ENCODE measurements at places on chromosomes 3 and 15.

DNA sequence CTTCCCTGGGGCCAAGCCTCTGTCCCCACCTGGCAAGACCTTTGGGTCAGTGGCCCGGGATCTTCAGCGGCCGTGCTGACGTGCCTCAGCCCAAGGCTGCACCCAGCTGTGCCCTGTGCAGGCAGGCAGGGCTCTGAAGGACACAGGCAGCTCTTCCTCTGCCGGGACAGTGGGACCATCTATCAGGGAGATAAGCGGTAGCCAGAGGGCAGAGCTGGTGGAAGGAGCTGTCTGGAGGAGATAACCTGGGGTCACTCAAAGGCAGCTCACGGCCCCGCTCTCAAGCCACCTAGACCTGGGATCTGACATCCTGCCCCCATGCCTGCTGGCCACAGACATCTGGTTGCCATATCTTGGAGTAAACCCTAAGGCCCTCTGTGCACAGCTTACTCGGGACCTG lies 27.3 kb downstream of the DUSP7 start:
- no peak overlapping the region for H3K4me3 ChIP-seq
- no peaks in the 10 kb centered on the region for H3K27me3 ChIP-seq
- peak; percentile 48 for DNase-seq
- H3K4me1 ChIP-seq: peaks cover 18% of the 10 kb centered on the region

GRCh38 chr3:120449701-120450599 lies 842 bp downstream of the FSTL1 start:
- peak; percentile 57 for DNase-seq
- H3K36me3 ChIP-seq: no peaks in the 10 kb centered on the region
- H3K27me3 ChIP-seq: no peaks in the 10 kb centered on the region
- peaks cover 9% of the 10 kb centered on the region for H3K4me1 ChIP-seq
- peak overlapping the region; percentile 67 for H3K4me3 ChIP-seq

DNA sequence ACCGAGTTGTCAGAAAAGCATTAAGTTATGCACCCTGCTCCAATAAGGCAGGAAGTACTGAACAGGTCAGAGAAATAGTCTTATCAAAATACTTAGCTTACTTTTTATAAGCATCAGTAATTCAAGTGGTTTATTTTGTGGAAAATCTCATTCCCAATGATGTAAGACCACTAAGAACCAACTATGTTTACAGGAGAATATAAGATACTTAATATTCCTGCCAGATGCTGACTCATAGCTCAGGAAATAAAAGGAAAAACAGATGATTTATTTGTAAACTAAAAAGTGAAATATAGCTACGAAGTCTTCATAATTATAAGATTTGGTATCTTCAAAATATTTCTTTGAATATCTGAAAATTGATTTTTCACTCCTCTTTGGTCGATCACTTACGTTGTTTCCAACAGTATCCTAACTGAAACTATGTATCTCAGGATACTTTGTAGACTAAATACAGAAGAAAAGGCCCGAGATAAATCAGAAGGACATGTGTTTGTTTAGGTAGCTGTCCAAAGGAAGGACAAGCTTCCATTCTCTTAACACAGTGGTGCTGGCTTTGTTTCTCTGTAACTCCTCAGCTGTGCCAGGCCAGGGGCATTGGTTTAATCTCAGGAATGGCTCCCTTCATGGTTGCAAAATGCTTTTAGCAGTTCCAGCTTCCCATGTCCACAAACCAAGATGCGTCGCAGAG lies 295.8 kb downstream of the GBE1 start:
- DNase-seq: peak; percentile 23
- H3K4me3 ChIP-seq: no peak overlapping the region
- no peaks in the 10 kb centered on the region for H3K27me3 ChIP-seq
- no peaks in the 10 kb centered on the region for H3K36me3 ChIP-seq

DNA sequence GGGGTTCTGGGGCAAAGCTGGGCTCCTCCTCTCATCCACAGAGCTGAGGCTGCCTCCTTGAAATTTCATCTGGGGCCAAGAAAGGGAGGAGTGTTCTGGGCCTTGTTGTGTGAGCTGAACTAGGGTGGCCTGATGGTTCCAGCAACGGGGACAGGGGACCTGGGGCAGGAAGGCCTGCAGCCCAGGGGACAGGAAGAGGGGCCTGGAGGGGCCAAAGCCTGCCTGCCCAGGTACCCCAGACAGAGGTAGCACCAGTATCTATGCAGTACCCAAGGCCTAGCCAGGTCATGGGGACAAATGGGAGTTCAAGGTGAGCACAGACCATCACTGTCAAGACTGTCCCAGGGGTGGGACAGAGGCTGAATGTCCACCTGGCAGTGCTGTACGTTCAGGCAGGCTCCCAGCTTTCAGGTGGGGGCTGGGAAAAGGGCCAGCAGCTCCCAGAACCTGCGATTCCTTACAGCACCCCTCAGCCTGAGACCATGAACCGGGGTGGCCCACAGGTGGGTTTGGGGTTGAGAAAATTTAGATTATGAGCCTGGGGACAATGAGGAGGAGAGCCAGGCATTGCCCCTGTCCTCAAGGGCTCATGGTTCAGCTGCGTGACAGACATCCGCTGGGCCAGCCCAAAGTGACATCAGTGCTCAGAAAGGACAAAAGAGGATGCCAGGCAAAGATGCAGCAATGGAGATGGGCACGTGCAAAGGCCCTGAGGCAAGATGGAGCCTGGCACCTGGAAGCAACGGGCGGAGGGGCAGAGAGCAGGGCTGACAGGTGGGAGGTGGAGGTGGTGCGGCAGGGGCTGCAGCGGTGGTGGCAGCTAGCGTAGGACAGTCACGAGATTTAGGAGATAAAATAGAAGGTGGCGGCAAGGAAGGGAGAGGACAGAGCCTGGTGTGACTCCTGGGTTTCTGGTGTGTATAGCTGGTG lies 28.0 kb downstream of the PSTPIP1 start:
- H3K36me3 ChIP-seq: no peaks in the 10 kb centered on the region
- H3K4me1 ChIP-seq: peaks cover 9% of the 10 kb centered on the region
- no peak for DNase-seq
- H3K27ac ChIP-seq: no peak overlapping the region
- H3K27me3 ChIP-seq: no peaks in the 10 kb centered on the region

DNA sequence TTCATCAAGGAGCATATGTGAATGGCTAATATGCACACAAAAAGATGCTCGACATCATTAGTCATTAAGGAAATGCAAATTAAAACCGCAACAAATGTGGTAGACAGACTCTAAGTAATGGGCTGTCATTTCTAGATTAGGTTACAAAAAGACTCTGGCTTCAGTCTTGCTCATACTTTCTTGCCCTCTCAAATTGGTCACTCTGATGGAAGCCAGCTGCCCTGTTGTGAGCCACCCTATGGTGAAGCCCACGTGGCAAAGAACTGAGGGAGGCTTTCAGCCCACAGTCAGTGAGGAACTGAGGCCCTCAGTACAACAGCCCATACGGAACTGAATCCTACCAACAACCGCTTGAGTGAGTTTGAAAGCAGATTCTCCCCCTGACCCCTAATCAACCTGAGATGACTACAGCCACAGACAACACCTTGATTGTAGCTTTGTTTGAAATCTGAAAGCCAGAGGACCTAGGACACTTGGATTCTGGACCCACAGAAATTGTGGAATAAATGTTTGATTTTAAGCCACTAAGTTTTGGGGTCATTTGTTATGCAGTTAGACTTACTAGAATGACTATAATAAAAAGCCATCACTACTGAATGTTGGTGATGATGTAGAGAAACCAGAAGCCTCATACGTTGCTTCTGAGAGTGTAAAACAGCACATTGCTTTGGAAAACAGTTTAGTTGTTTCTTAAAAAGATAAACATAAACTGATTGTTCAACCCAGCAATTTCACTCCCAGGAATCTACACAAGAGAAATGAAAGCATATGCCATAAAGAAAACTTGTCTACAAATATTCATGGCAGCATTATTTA lies 45.7 kb downstream of the EHHADH start:
- no peak overlapping the region for H3K27ac ChIP-seq
- no peak for DNase-seq
- no peaks in the 10 kb centered on the region for H3K4me1 ChIP-seq
- H3K36me3 ChIP-seq: no peaks in the 10 kb centered on the region
- H3K27me3 ChIP-seq: no peaks in the 10 kb centered on the region
